Stimulated activated CD4-positive, alpha-beta T cell treated with anti-CD3 and anti-CD28 coated beads, Interleukin-4, amount 100 ng/mL, for 48 hours (primary cell): ENCODE measurements at places on chromosomes 2 and 18.

DNA sequence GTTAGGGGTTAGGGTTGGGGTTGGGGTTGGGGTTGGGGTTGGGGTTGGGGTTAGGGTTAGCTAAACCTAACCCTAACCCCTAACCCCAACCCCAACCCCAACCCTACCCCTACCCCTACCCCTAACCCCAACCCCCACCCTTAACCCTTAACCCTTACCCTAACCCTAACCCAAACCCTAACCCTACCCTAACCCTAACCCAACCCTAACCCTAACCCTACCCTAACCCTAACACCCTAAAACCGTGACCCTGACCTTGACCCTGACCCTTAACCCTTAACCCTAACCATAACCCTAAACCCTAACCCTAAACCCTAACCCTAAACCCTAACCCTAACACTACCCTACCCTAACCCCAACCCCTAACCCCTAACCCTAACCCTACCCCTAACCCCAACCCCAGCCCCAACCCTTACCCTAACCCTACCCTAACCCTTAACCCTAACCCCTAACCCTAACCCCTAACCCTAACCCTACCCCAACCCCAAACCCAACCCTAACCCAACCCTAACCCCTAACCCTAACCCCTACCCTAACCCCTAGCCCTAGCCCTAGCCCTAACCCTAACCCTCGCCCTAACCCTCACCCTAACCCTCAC, 24.1 kb upstream of the RABL2A start:
- DNase-seq: no peak

DNA sequence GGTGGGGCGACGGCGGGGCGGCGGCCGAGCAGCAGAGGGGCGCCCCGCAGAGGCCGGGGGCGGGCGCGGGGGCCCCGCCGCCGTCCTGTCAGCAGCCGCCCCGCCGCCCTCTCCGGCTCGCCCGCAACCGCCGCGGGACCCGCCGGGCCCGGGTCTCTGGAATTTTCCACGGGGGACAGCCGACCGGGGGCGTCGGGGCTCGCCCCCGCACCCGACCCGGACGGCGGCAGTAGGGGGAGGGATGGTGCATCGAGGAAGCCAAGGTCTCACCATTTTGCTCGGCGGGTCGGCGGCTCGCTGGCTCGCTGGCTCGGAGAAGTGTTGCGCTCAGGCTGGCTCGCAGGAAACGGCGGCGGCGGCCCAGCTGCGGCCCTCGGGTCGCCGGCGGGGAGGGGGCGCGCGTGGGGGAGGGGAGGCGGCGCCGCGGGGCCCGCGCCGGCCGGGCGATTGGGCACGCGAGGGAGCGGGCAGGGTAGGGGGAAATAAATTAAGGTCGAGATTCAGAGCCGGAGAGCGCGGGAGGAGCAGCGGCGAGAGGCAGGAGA, 405 bp downstream of the PPP3R1 start:
- peak; percentile 21 for DNase-seq

DNA sequence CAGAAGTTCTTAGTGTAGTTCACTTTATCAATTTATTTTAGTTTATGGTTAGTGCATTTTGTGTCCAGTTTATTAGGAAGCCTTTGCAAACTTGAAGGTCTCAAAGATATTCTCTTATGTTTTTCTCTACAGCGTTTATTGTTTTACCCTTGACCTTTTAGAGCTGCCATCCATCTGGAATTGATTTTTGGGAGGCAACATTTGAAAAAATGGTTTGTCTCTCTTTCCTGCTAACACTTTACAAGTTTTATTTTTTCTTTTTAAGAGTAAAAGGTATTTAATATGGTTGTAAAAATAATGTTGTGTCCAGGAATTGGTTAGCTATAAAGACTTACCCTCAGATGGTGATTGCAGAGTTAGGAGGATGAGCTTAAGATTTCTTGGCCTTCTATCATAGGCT, 14.0 kb downstream of the GORASP2 start:
- DNase-seq: no peak

GRCh38 chr2:62998949-62999348, 51.7 kb upstream of the OTX1 start:
- DNase-seq: no peak

DNA sequence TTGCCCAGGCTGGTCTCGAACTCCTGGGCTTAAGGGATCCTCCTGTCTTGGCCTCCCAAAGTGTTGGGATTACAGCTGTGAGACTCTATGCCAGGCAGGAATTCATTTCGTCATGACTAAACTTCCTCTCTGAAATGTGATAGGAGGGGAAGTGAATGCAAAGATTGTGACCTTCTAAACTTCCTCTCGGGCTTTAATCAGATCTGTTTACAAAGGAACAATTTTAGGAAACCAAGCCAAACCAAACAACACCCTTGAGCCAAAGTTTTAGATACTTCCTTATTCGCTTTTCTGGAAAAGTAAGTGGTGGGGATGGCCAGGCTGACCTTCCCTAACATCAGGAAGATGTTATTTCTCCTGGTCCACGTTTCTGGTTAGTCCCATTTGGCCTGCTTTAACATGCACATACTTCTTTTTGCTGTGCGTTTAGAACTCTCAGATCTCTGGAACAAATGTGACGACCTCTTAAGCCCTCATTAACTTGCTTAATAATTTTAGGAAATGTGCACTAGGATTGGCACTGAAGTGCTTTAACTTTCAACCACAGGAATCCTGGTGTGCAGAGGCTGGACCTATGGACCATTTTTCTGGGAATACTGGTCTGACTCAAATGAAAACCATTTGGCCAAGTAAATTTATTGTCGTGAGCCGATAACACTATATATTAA, 33.2 kb upstream of the YES1 start:
- DNase-seq: no peak

DNA sequence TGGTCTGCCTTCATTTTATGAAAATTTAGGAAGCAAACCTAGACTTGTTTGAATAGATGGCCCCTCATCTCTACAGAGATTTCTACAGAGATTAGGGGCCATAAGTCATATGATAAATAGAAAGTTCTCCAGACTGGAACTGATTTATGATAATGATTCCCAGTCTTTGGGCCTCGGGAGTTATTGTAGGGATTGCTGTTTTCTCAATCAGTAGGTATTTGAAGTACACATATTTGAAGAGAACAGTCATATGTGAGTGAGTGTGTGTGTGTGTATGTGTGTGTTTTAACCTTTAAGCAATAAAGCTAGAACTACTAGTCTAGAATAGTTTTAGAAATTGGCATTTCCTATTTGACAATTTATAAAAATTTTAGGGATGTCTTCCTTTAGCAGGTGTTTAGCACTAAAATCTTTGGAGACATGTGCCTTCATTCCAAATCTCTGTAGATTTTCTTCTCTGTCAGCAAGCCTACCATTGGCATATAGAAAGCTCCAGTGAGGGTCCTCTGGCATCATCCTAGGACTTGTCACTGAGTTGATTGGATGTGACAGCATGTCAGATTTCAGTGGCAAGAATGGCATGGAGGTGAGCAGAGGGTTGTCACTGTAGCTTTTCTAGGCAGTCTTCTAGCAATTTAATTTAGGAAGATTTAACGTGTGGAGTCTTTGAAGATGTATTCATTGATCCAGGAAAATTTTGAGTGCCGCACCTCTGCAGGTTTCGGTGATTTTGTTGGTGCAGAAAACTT, 71.2 kb downstream of the MYO1B start:
- no peak for DNase-seq

- DNase-seq: no peak
Measured at GRCh38 chr2:192960945-192961344, 766.2 kb upstream of the TMEFF2 start.

- DNase-seq: no peak
Measured at GRCh38 chr2:205461169-205461568, 221.1 kb upstream of the NRP2 start.

GRCh38 chr2:67867735-67868134, 195.1 kb downstream of the C1D start:
- no peak for DNase-seq

DNA sequence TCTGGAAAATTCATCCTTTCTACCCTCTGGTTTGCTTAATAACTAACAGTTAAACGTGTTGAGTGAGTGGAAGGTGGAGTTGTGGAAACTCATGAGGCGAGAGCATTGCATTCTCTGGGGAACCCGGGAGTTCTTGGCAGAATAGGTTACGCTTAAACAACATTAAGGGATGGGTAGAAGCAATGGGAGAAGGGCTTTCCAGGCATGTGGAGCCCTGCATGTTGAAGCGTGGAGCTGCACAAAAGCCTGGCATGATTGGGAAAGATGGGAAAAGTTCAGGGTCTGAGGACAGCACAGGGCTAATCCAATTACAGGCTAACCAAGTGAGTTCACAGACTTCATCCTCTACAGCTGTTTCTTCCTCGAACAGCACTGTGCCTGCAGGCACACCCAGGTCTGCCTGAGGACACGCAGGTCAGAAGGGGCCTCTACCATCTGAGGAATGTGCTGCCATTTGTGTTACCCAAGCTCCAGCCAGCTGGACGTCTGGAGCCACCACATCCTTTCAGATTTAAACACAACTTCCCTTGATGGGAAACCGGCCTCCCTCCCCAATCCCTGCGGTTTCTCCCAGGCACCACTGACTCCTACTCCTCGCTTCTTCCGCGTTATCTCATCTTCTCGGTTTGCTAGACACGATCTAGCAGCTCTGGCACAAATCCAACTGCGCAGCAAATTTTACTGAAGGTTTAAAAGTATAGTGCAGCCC, 164.2 kb downstream of the ANTXR1 start:
- DNase-seq: no peak

GRCh38 chr2:172177996-172178395, 75.3 kb upstream of the DLX2 start:
- no peak for DNase-seq

GRCh38 chr2:172048508-172049503, 36.5 kb upstream of the DLX1 start:
- no peak for DNase-seq
